ENCODE measurements at places on chromosomes 2 and 18.
A peak's percentile ranks its signal among the peaks of the same experiment; 100 is the strongest.

- DNase-seq = no peak
These were observed 142.3 kb upstream of the BOD1L2 start for GRCh38 chr18:57004366-57005121.

DNA sequence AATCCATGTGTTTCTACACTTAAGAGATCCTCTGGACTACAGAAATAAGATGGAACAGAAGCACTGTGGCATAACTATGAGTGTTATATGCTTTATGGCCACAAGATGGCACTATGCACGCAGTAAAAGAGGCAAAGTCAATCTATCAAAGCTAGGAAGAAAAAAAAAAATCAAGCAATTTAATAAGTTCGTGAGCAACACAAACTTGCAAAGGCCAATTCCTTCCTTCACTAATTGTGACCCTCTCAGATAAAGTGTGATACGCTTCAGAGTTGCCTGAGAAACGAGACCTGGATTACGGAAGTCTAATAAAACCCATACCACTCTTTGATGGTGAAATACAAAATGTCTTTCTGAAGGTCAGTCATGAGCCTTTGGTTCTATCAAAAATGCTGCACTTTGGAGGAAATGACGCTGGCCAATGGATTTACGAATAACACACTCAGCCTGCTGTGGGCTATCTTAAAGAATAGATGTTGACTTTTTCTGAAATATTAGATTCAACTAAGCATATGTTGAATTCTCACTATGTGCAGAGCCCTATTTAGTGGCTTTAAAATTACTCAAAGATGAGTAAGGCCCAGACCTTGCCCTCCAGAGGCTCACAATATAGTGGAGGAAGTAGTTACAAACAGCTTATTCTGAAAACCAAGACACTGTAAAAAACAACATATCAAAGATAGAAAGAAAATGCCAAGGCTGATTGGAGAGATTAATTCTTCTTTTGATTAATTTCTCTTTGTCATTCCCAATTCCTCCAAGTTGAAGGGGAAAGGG is 35.5 kb upstream of the TTR start:
- DNase-seq = peak; percentile 83

- DNase-seq = no peak
These were observed 36.3 kb upstream of the ITM2C start for GRCh38 chr2:230828272-230828961.

GRCh38 chr2:62382122-62382521 is 123.9 kb downstream of the TMEM17 start:
- peak; percentile 42 for DNase-seq

GRCh38 chr2:100136310-100136709 is 6.1 kb downstream of the AFF3 start:
- no peak for DNase-seq

DNA sequence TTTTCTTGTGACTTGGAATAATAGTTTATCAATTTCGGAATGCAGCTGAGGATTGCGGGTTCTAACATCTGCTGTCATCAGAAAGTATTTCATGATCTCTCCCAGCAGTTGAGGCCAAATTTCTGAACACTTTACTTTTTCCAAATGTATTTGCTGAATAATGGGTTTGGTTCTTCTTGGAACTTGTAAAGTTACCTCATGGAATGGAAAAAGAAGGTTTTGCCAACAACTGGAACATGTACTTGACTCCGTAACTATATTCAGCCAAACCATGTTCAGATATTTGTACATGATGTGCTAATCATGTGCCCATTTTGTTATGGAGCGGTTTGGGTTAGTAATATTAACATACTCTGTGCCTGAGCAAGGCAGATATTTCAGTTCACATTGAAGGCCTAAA is 119.6 kb downstream of the LCLAT1 start:
- DNase-seq = peak; percentile 31

DNA sequence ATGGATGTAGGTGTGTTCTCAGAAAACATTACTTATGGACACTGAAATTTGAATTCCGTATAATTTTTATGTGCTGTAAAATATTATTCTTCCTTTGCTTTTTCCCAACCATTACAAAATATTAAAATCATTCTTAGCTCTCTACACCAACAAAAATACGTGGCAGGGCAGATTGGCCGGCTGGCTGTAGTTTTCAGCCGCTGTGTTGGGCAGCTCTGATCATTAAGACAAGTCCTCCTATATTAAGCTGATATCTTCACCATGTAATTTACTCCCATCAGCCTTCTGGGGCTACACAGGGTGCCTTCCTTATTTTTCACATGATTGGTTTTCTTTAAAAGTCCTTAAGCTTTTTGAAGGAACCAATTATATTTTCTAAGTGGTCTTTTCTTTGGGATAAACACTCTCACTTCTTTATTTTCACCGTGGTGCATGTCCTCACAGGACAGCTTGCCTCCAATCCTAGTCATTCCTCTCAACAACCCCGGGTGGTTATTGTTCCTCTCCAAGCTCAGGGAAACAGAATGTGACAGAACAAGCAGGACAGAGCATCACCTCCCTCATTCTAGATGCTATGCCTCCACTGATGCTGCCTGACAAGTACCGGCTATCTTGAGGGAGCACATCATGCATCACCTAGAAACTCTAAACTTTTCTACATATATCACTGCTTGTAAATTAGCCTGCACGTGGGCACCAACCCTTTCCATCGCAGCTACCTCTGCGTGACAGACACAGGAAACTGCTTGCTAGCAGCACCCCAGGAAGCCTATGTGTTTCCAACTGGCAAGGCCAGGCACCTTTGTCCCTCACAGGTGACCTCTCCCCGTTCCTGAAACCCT is 362.3 kb downstream of the MYCN start:
- no peak for DNase-seq

DNA sequence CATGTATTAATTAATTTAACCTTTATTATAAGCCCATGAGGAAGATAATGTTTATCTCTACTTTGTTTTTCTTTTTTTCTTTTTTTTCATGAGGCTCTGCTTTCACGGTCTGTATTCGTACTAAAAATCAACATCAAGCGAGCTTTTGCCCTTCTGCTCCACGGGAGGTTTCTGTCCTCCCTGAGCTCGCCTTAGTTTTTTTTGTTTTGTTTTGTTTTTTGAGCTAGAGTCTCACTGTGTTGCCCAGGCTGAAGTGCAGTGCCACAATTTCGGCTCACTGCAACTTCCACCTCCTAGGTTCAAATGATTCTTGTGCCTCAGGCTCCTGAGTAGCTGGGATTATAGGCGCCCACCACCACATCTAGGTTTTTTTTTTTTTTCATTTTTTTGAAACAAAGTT is 29.9 kb upstream of the BMPR2 start:
- DNase-seq = no peak

GRCh38 chr2:75788154-75788553 is 77.4 kb upstream of the GCFC2 start:
- DNase-seq = no peak

DNA sequence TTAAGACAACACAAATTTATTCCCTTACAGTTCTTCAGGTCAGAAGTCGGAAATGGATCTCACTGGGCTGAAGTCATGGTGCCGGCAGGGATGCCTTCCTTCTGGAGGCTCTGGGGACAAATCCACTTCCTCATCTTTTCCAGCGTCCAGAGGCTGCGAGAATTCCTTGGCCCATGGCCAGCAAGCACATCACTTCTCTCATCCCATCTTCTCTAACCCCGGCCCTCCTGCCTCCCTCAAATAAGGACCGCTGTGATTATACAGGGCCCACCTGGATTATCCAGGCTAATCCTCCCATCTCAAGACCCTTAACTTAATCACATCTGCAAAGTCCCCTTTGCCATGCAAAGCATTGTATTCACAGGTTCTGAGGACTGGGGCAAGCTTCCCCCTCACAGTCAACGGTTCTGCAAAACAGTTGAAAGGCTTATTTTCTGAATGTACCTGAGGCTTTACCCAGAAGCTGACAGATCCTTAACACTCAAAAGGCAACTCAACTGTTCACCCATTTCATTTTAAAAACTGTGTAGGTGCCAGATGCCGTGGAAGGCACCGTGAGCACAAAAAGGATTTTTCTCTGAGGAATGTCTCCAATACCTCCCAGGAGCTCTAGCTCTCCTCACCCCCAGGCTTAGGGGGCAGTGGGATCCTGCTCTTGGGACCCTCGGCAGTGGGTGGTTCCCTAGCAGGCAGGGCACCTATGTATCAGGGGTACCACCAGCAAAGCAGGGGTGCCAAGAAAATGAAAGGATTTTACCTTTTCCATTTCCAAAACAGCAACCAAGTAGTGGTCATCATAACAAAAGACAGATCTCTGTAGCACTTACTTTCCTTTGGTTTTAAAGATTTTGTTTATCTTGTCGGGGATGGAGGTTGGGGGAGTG is 84.0 kb downstream of the KCTD1 start:
- DNase-seq = no peak

DNA sequence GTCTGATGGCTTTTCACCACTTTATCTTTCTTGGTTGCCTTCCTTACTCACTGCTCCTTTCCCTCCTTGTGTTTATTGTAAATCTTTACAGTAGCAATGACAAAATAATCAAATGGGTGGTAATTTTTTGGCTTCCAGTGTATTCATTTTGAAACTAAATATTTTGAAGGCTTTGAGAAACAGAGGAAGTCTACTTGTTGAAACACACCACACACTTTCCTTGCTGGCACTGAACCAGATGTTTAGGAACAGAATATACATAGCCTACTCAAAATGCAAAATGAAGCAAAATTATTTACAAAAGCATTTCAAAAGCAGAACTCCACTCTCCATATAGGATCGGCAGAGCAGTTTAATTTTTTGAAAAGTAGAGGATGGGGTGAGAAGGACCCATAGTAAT is 189.8 kb downstream of the LTBP1 start:
- peak; percentile 58 for DNase-seq

GRCh38 chr2:24993406-24994145 is 21.8 kb upstream of the DNAJC27 start:
- DNase-seq = peak; percentile 25

DNA sequence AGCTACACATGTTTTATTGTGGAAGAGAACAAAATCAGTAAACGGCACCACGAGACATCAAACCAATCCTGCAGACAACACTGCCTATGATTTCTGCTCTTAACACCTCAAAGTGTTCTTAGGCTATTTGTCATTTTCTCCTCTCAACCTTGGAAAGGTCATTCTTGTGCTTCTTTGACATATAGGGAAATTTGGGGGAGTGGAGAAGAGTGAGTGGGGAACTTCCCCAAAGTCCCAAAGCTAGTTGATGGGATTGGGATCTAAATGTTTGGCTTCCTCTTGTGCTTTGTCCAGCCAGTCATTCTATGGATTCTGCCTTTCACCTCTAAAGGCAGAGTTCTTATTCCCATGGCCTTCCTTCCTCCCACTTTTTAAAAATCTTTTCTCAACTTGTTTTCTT is 5.8 kb upstream of the MRO start:
- DNase-seq = no peak

- DNase-seq = no peak
These were observed 1669.3 kb downstream of the SUCLG1 start for GRCh38 chr2:82789851-82790205.

GRCh38 chr2:146312899-146313298 is 1531.9 kb upstream of the ACVR2A start:
- DNase-seq = peak; percentile 65

DNA sequence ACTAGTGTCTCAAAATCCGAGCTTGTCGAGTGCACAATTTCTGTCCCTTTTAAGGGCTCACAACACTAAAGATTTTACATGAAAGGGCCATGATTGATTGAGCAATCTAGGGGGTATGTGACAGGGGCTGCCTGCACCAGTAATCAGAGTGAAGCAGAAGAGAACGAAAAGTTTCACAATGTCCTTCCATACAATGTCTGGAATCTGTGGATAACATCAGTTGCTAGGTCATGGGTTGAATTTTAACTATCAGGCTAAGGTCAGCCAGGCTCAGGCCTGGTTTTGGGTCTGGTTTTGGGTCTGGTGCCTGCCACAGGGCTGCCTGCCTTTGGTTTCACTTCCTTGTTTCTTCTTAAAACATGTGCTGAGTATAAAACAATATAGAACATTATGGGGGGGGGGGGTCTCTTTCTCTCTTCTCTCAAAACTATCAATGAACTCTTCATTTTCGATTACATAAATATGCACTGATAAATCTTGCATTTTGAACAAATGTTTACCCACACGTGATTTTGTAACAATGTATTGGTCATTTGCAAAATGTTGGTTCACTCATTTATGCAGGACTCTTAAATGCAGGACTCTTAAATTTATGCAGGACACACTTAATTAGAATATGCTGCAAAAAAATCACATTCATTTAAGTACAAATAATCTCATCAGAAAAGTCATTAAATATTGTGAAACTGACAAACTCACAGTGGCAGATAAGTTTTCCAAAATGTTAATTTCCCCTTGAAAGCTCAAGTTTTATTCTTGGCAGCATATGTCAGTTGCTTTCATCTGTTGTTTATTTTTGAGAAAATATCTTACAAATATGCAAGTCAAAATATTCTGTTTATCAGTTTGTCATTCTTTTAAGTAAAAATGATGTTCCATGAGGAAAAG is 290.5 kb upstream of the KYNU start:
- no peak for DNase-seq

DNA sequence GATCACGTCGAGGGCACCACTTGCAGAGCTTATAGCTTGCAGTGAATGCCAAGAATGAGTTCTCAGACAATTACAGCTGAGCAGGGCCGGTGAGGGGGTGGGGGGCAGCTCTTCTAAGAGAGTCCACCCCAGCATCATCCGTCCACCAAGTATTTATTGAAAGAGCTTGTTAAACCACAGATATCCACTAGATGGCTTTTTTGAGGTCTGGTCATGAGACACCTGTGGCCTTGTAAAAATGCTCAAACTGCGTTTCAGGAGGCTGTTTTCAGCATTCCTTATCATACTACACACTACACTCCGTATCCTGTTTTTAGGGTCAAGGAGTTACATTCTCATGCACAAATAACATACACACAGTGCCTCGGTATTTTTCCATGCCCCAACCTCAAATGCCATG is 51.5 kb downstream of the DNAJC10 start:
- DNase-seq = no peak

- DNase-seq = no peak
These were observed 77.8 kb downstream of the MALT1 start for GRCh38 chr18:58748899-58749595.

DNA sequence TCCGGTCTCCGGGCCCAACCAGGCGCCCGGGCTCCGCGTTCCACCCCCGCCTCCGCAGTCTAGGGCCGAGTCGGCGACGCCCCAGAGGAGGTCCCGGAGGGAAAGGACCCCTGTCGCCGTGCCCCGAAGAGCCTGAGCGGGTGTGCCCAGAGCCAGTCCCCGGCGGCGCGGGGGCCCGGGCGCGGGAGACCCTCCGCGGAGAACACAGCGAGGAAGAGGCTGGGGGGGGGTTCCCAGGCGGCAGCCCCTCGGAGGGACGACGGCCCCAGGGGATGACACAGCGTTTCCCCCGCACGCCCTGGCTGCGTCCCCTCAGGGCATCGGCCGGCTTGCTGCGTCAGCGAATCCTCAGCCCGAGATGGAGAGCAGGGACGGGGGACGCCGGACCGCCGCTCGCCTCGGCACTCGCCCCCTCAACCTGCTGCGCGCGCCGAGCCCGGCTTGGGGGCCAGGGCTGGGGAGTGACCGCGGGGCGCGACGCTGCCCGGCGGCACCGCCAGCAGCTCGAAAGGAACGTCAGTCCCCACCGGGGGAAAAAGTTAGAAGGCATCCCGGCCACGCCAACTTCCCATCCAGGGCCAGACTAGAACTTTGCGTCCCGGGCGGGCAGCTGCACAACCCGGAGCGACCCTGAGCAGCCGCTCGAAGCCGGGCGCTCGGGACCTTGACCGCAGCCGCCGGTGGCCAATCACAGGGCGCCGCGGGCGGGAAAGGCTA is 711 bp downstream of the SFXN5 start:
- peak; percentile 35 for DNase-seq

GRCh38 chr2:189328848-189329245 is 112.4 kb upstream of the WDR75 start:
- DNase-seq = no peak

- DNase-seq = no peak
These were observed 94.9 kb downstream of the MALT1 start for GRCh38 chr18:58766164-58766563.

- no peak for DNase-seq
These were observed 45.9 kb downstream of the NCK2 start for GRCh38 chr2:105790461-105791149.
